ENCODE measurements at places on chromosomes 6 and 20. TPM values are rescaled to one million over a fixed set of nuclear protein-coding genes. Genes with fewer than 3 reads are reported as not detected.

The TFAP2C gene
- total RNA-seq: not detected

The TFAP2D gene
- not detected for total RNA-seq

The ATXN1 gene
- total RNA-seq: 63.6 TPM

The FAM83D gene
- total RNA-seq: 15.4 TPM

The SLC12A5 gene
- 1.9 TPM for total RNA-seq

The MRAP2 gene
- not detected for total RNA-seq

The DDX27 gene
- 46.1 TPM for total RNA-seq

The BFSP1 gene
- total RNA-seq: 0.36 TPM

The MCM8 gene
- 23.5 TPM for total RNA-seq

The LPIN3 gene
- total RNA-seq: 2.2 TPM

The GPSM3 gene
- 251 TPM for total RNA-seq

The ENPP4 gene
- 9.3 TPM for total RNA-seq

The LIN28B gene
- total RNA-seq: not detected
